Testis (tissue), 5 donors: ENCODE measurements at places on chromosomes 13 and 19. TPM values are rescaled to one million over a fixed set of nuclear protein-coding genes. Genes with fewer than 3 reads are reported as not detected.

GRCh38 chr13:42707048-42707447 is 74.3 kb upstream of the FAM216B start:
- H3K4me3 ChIP-seq: no peak overlapping the region
- H3K4me1 ChIP-seq: no peaks in the 10 kb centered on the region
- no peaks in the 10 kb centered on the region for H3K36me3 ChIP-seq
- no peaks in the 10 kb centered on the region for H3K27me3 ChIP-seq
- no peak overlapping the region for H3K27ac ChIP-seq

DNA sequence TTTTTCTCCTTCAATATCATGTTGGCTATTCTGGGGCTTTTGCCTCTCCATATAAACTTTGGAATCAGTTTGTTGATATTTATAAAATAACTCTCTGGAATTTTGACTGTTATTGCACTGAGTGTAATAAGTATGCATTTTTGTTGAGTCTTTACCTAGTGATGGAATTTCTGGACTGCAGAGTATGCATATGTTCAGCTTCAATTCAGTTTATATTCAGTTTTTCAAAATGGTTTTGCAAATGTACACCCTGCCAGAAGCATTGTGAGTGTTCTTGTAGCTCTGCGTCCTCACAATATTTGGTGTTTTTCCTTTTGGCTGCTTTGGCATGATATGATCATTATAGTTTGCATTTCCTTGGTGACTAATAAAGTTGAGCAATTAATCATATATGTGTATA is 43.1 kb downstream of the RASL11A start:
- H3K27ac ChIP-seq: no peak overlapping the region
- no peaks in the 10 kb centered on the region for H3K4me1 ChIP-seq
- no peaks in the 10 kb centered on the region for H3K27me3 ChIP-seq

GRCh38 chr19:41263042-41263849 is 926 bp upstream of the HNRNPUL1 start:
- H3K4me3 ChIP-seq: peak overlapping the region; percentile 69
- DNase-seq: peak; percentile 79
- no peaks in the 10 kb centered on the region for H3K27me3 ChIP-seq
- peak overlapping the region; percentile 95 for H3K27ac ChIP-seq

DNA sequence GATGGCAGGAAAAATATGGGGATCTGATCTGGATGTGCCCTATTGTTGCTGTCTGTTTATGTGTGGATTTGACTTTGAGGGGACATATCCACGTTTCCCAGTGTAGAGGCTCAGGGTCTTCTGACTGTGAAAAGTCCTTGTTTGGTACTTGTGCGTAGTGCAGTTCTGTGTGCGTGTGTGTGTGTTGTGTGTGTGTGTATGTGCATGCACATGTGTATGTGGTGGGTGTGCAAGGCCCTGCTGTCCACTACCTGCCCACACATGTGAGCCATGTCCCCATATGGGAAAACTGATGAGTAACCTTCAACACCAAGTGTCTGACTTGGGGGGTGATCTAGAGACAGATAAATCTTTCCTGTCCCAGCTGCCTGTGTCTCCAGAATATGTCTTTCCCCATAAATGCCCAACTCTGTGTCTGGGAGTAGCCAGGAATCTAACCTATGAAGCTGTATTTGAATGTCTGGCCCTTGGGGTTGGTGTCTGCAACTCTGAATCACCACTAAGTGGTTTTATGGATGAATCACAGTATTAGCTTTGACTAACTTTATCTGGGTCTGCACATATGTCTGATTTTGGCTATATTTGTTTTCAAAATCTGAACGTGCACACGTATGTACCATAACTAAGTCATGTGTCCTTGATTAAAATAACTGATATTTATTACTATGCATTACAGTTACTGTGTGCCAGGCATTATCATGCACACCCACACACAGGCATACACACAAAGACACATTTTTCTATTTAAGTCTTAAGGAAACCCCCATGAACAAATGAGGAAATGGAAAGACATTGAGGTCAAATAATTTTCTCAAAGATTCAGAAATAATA is 17.4 kb downstream of the KLK2 start:
- H3K27ac ChIP-seq: no peak overlapping the region
- H3K36me3 ChIP-seq: no peaks in the 10 kb centered on the region
- no peak for DNase-seq
- H3K4me1 ChIP-seq: no peaks in the 10 kb centered on the region
- no peaks in the 10 kb centered on the region for H3K27me3 ChIP-seq

GRCh38 chr13:27631156-27631555 is 9.5 kb downstream of the POLR1D start:
- no peaks in the 10 kb centered on the region for H3K4me1 ChIP-seq
- no peak for DNase-seq
- no peaks in the 10 kb centered on the region for H3K27me3 ChIP-seq
- H3K4me3 ChIP-seq: no peak overlapping the region

- H3K4me1 ChIP-seq: no peaks in the 10 kb centered on the region
- no peak overlapping the region for H3K4me3 ChIP-seq
- no peaks in the 10 kb centered on the region for H3K27me3 ChIP-seq
- no peak for DNase-seq
These were observed 1272.5 kb downstream of the OLFM4 start for GRCh38 chr13:54301085-54301484.

- H3K4me1 ChIP-seq: peaks cover 8% of the 10 kb centered on the region
- DNase-seq: no peak
- no peak overlapping the region for H3K4me3 ChIP-seq
- H3K27me3 ChIP-seq: no peaks in the 10 kb centered on the region
- H3K27ac ChIP-seq: no peak overlapping the region
These were observed 12.7 kb downstream of the SPINT2 start for GRCh38 chr19:38276942-38277517.

DNA sequence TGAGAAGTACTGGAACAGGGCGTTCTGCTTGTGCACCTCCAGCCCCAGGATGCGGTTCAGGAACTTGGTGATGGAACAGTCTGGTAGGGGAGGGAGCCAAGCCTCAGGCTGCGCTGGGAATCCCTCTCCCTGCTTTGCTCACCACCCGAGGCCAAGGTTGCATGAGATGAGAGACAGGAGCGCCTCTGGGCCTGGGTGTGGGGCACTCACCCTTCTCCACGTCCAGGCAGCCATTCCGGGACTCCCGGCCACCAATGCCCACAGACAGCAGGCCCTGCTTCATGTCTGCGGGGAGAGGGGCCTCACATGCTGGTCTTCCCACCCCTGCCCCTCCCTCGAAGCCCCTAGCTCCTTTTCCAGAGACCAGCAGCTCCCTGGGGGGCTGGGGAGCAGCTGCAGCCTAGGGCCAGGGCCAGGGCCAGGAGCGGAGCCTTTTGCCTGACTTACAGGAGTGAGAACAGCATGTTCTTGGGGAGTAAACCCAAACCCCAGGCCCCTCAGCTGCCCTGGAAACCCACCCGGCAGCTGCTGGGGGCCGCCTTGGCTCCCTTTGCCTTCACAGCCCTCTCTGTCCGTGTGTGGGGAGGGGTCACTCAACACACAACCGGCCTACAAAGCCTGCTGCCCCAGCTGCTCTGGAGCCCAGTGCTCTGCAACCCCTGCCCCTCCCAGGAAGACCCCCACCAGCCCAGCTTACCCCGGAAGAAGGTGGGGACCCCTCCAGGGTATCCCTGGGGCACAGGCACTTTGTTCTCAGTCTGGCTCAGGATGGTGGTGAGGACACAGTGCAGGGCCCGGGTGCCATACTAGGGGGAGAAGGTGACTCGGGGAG is 7.2 kb downstream of the GPX4 start:
- H3K27me3 ChIP-seq: no peaks in the 10 kb centered on the region
- no peak overlapping the region for H3K4me3 ChIP-seq
- H3K27ac ChIP-seq: peak overlapping the region; percentile 59
- peaks cover 36% of the 10 kb centered on the region for H3K4me1 ChIP-seq
- DNase-seq: peak; percentile 61

DNA sequence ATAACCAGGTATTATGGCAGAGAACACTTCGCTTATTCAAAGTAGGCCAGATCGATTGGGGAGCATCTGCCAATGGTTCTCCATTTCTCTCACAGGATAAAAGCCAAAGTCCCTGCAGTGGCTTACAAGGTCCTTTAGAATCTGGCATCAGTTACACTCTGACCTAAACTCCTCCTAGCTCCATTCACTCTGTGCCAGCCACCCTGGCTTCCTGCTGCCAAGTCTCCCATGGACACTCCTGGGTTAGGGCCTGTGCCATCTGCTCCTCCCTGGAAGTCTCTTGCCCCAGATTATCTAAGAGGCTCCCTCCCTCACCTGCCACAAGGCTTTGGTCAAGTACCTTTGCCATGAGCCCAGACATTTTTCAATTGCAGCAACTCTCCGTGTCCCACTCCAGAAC is 649.2 kb downstream of the DACH1 start:
- DNase-seq: no peak
- no peak overlapping the region for H3K4me3 ChIP-seq
- H3K27me3 ChIP-seq: no peaks in the 10 kb centered on the region
- H3K36me3 ChIP-seq: no peaks in the 10 kb centered on the region

- no peaks in the 10 kb centered on the region for H3K36me3 ChIP-seq
- H3K27ac ChIP-seq: no peak overlapping the region
- H3K4me1 ChIP-seq: no peaks in the 10 kb centered on the region
- H3K27me3 ChIP-seq: no peaks in the 10 kb centered on the region
- H3K4me3 ChIP-seq: no peak overlapping the region
These were observed 265.9 kb downstream of the MYO16 start for GRCh38 chr13:108895220-108895704.

GRCh38 chr19:14119644-14120496 is 2.3 kb upstream of the PRKACA start:
- peak overlapping the region; percentile 80 for H3K27ac ChIP-seq
- no peaks in the 10 kb centered on the region for H3K36me3 ChIP-seq

GRCh38 chr13:110265682-110266430 is 41.1 kb downstream of the COL4A1 start:
- peaks cover 21% of the 10 kb centered on the region for H3K4me1 ChIP-seq
- no peaks in the 10 kb centered on the region for H3K36me3 ChIP-seq
- H3K4me3 ChIP-seq: no peak overlapping the region
- no peaks in the 10 kb centered on the region for H3K27me3 ChIP-seq
- H3K27ac ChIP-seq: no peak overlapping the region

DNA sequence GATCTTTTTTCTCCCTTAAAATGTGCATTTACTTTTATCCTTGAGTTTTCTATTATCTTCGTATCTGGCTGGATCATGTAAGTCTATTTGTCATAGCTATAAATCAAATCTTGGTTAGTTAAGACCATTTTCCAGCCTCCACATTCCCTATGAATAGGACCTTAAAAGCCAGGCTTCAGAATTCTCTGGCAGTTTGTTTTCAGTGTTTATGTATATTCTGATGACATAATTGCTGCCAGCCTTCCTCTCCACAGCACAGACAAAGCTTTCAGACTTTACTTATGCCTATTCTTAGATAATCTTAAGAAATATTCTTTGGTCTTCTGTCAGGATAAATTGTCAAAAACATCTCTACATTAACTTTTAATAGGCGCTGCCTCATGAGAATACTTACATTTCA is 870.8 kb upstream of the SPRY2 start:
- DNase-seq: no peak
- H3K27ac ChIP-seq: no peak overlapping the region
- H3K36me3 ChIP-seq: no peaks in the 10 kb centered on the region
- no peak overlapping the region for H3K4me3 ChIP-seq

GRCh38 chr13:89862691-89863036 is 1484.8 kb upstream of the MIR17HG start:
- H3K4me1 ChIP-seq: no peaks in the 10 kb centered on the region
- no peaks in the 10 kb centered on the region for H3K27me3 ChIP-seq
- DNase-seq: no peak
- no peak overlapping the region for H3K4me3 ChIP-seq
- H3K27ac ChIP-seq: no peak overlapping the region
- no peaks in the 10 kb centered on the region for H3K36me3 ChIP-seq

DNA sequence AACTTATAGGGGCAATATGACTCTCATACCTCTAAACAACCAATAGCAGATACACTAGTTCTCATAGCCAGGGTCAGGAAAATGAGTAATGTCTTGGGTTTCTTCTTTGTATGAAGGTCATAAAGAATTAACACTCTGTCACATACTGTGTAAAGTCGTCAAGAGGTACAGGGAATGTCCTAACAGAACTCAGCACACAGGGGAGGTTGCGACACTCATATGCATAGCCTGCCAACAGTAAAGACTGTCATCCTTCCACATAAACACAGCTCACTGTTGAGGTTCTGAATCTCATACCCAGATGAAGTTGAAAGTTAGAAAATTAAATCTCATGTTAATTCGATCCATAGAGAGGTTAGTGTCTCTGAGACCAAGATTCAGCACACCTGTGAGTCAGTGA is 34.2 kb upstream of the ZNF254 start:
- H3K27me3 ChIP-seq: no peaks in the 10 kb centered on the region
- no peak overlapping the region for H3K27ac ChIP-seq
- no peak for DNase-seq
- no peak overlapping the region for H3K4me3 ChIP-seq

GRCh38 chr19:41324921-41325639 is 15.1 kb downstream of the CCDC97 start:
- peak overlapping the region; percentile 88 for H3K27ac ChIP-seq
- no peak for DNase-seq
- no peaks in the 10 kb centered on the region for H3K36me3 ChIP-seq
- H3K4me1 ChIP-seq: peaks cover 52% of the 10 kb centered on the region
- no peaks in the 10 kb centered on the region for H3K27me3 ChIP-seq

GRCh38 chr19:41888926-41889325 is 5.9 kb downstream of the ARHGEF1 start:
- no peak for DNase-seq
- no peak overlapping the region for H3K27ac ChIP-seq
- H3K4me3 ChIP-seq: no peak overlapping the region
- no peaks in the 10 kb centered on the region for H3K36me3 ChIP-seq
- peaks cover 3% of the 10 kb centered on the region for H3K4me1 ChIP-seq

- no peaks in the 10 kb centered on the region for H3K36me3 ChIP-seq
- H3K4me3 ChIP-seq: no peak overlapping the region
- no peaks in the 10 kb centered on the region for H3K4me1 ChIP-seq
- no peak overlapping the region for H3K27ac ChIP-seq
- H3K27me3 ChIP-seq: no peaks in the 10 kb centered on the region
These were observed 99.2 kb upstream of the C1QTNF9B start for GRCh38 chr13:23996456-23996855.

DNA sequence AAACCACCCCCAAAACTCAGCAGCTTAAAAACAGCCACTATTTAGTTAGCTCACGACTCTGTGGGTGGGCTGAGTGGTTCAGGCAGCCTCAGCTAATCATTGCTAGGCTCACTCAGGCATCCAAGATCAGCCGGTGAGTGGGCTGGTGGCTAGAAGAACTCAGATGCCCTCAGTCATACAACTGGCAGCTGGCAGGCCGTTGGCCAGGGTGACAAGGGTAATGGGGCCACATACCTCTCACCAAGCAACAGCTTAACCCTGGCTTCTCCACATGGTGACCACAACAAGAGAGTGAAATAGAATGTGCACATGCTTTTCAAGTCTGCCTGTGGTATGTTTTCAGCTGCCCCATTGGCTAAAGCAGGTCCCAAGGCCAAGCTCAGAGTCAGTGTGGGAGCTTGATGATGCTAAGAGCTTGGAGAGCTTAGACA is 435.4 kb upstream of the TSHZ3 start:
- H3K4me3 ChIP-seq: no peak overlapping the region
- H3K27ac ChIP-seq: no peak overlapping the region
- peaks cover 4% of the 10 kb centered on the region for H3K4me1 ChIP-seq
- DNase-seq: peak; percentile 30
- H3K27me3 ChIP-seq: no peaks in the 10 kb centered on the region
- H3K36me3 ChIP-seq: no peaks in the 10 kb centered on the region

The CCL25 gene
- total RNA-seq: not detected

The OLFM4 gene
- 0.19 TPM for total RNA-seq

The ZNF709 gene
- 21.7 TPM for total RNA-seq

The THSD1 gene
- 4.4 TPM for total RNA-seq

The ELSPBP1 gene
- total RNA-seq: 1.1 TPM

The BRME1 gene
- 26.3 TPM for total RNA-seq

The TPTE2 gene
- 9.9 TPM for total RNA-seq

The MRPS12 gene
- total RNA-seq: 48.3 TPM

The STXBP2 gene
- 155 TPM for total RNA-seq

The PNMA8B gene
- 3.1 TPM for total RNA-seq

The OR10H1 gene
- 0.25 TPM for total RNA-seq

The PDX1 gene
- 0.12 TPM for total RNA-seq

The GGN gene
- 80.2 TPM for total RNA-seq

The LHB gene
- 5.5 TPM for total RNA-seq

The KLK2 gene
- 38.3 TPM for total RNA-seq

The FOSB gene
- total RNA-seq: 3.9 TPM
